ENCODE measurements at places on chromosomes 12 and 14. TPM values are rescaled to one million over a fixed set of nuclear protein-coding genes. Genes with fewer than 3 reads are reported as not detected.

Gene TEP1
- total RNA-seq = 15.2 TPM

Gene COCH
- total RNA-seq = 0.16 TPM

Gene OR4K1
- not detected for total RNA-seq

Gene INHBC
- total RNA-seq = not detected

Gene AQP2
- not detected for total RNA-seq

Gene RASSF8
- 40.6 TPM for total RNA-seq

Gene GDF11
- 0.65 TPM for total RNA-seq

Gene SLC2A14
- total RNA-seq = not detected

Gene SLCO1B1
- total RNA-seq = not detected

Gene RGS6
- total RNA-seq = not detected

Gene LMO3
- not detected for total RNA-seq

Gene RABGGTA
- 16.0 TPM for total RNA-seq

Gene CCDC177
- not detected for total RNA-seq

Gene RNASE7
- total RNA-seq = not detected

Gene LTB4R
- total RNA-seq = 2.4 TPM

Gene PZP
- 1.1 TPM for total RNA-seq

Gene TAS2R50
- total RNA-seq = 1.1 TPM

Gene WSCD2
- total RNA-seq = not detected

Gene TBC1D30
- total RNA-seq = 7.8 TPM

Gene PIK3C2G
- under 0.01 TPM for total RNA-seq

Gene EXOC5
- total RNA-seq = 67.2 TPM
